HCEC 1CT (cell line): ENCODE measurements at places on chromosomes 3 and 15.

DNA sequence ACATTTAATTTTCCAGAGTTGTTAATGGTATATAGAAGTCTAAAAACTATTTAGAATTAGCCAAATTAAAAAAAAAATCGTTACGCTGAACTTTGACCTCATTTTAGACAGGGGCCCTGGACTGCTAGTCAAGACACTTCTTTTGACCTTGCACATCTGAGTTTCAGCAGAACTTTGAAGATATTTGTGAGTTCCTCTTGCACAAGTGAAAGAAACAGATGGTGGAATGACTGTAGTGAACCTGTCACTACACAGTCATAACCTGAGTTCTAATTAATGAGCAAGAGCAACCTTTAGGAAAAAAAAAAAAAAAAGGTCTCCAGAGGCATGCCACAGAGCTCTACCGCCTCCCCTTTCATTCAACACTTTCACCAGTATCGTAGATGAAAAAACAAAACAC, 5.3 kb downstream of the MYO5C start:
- no peak for DNase-seq

- no peak for DNase-seq
Measured at GRCh38 chr15:66592505-66593218, 26.9 kb upstream of the LCTL start.

DNA sequence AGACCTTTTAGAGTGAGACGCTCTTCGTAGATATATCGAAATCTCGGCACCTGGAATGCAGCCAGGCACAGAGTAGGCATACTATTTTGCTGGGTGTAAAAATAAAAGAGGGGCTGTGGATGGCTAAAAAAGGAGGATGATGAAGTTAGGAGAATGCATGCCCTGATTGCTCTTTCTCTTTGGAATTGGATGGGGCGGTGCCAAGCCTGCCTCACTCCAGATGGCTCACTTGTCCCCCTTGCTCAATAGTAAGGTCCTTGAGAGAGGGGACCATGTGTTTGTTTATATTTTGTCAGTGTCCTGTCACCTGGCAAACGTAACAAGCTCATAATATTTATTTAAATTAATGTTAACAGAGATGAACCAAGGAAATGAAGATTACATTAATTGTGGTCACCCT, 33.0 kb downstream of the SNRK start:
- no peak for DNase-seq

- no peak for DNase-seq
Measured at GRCh38 chr3:138776961-138777360, 57.8 kb downstream of the PIK3CB start.

- DNase-seq, result no peak
Measured at GRCh38 chr3:58236527-58237237, 910 bp upstream of the ABHD6 start.
